ENCODE measurements at places on chromosomes 13 and 19.

DNA sequence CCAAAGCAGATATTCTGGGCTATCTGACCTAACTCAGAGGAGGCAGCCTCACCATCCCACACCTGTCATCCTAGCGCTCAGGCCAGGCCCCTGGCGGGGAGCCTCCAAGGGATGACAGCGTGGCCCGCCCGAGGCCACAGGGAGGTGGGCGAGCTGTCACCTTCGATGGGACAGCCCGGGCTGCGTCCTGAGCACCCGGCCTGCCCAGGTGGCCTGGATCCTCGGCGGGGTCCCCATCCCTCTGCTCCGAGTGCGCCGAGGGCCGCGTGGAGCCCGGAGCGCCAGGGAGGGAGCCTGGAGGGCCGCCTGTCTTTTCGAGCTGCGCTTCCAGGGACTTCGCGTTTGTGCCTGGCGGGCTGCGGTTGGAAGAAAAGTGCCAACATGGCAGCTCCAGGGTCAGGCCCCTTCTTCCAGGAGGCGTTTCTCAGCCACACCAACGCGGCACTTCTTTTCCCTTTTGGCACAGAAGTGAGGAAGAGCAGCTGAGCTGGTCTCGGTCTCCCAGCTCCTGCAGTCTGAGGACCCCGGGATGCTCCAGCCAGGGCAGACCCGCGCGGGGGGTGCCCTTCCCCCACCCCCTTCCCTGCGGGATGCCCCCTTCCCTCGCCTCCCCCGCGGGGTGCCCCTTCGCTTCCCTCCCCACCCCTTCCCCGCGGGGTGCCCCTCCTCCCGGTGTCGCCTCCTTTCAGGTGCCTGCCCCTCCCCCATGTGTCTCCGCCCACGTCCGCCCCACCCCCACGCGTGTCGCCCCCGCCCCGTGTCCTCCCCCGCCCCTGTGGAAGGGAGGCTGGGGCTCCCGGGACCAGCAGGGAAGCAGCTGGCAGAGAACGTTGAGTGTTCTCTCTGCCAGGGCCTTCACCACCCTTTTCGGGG lies 42.3 kb downstream of the GJA3 start:
- DNase-seq = no peak

GRCh38 chr13:68185444-68186141 lies 955.5 kb upstream of the PCDH9 start:
- no peak for DNase-seq

DNA sequence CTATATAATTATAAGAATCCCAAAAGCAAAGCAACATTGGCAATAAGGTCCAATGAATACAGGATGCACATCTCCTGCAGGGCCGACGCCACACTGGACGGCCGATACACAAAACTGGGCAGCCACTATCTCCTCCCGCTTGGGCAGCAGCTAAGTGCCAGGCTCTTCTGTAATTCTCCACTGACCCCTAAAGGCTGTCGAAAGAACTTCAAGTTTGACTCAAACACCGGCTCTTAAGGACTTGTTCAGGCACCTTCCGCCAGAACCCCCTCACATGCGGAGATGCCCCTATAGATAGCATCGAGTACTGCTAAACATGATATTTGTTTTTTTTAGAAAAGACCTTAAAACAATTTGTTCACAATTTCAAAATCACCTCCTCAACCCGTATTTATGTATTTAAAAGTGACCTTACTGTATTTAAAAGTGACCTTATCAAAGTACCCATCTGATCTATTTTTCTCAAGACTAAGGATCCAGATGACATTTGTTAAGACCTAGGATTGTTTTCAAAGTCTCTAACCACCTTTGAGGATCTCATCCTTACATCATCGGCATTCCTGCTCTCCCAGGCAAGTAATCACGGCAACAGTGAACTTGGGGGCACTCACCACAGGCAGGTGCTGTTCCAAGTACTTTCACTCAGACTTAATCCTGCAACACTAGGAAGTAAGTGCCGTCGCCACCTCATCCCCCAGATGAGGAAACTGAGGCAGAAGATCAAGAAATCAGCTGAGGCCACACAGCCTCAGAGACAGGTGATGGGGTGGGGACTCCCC lies 77.8 kb downstream of the TUBGCP3 start:
- peak; percentile 30 for DNase-seq

- DNase-seq = no peak
Observed at GRCh38 chr13:102869948-102870676, 24.3 kb downstream of the ERCC5 start.

DNA sequence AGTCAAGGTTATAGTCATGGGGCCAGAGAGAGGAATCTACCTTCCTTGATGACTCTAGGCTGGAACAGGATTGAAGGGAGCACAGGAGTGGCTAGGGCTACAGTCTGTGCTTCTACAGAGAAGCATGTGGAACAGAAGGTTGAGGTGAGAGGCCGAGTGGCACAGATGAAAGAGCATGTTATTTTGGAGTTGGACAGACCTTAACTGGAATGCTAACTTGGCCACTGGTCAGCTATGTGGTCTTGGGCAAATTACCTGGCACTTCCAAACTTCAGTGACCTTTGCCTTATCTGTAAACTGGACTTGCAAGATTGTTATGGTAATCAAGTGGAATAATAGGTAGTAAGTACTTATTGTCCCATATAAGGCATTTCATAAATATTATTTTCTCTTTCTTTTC lies 252.7 kb downstream of the KCNRG start:
- DNase-seq = no peak

- DNase-seq = no peak
Observed at GRCh38 chr19:2112516-2113320, 16.0 kb downstream of the IZUMO4 start.

DNA sequence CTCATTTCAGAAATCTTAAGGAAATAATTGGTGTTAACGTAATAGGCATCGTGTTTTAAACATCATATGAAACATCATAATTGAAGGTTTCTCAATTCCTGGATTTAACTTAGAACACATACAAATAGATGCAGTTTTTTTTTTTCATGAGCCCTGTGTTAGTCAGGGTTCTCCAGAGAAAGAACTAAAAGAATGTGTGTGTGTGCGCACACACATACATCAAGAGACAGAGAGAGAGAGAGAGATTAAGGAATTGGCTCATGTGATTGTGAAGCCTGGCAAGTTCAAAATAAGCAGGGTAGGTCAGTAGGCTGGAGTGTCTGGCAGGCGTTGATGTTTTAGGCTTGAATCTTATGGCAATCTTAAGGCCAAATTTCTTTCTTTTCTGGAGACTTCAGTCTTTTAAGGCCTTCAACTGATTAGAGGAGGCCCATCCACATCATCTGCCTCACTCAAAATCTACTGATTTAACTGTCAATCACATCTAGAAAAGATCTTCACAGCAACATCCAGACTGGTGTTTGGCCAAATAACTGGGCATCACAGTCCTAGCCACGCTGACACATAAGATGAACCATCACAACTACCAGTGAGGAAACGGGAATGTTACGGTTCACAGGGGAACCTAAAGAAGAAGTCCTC lies 25.2 kb downstream of the SPATA13 start:
- no peak for DNase-seq

DNA sequence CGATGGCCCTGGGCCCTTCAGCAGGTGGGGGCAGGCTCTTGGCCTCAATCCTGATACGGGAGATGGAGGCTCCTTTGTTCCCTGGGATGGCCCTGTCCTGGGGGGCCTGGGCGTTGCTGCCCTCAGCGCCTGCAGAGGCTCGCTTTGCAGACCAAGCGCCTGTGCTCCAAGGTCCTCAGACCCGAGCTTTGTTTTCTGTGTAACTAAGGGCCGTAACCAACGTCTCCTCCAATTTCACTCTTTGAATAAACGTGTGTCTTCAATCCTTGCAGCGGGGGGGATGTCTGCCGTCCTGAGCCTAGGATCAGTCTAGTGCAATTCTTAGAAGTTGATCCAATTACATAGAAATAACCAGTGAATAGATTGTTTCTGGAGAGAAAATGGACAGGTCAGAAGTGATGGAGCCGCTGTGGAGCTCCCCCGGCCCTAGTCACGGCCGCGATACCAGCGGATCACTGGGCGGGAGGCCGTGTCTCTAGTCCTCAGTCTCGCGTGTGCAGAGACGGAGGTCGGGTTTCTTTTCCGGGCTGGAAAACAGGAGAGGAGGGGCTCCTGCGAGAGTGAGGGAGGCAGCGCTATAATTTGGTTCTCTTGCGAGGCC lies 5.3 kb downstream of the PTBP1 start:
- DNase-seq = no peak

DNA sequence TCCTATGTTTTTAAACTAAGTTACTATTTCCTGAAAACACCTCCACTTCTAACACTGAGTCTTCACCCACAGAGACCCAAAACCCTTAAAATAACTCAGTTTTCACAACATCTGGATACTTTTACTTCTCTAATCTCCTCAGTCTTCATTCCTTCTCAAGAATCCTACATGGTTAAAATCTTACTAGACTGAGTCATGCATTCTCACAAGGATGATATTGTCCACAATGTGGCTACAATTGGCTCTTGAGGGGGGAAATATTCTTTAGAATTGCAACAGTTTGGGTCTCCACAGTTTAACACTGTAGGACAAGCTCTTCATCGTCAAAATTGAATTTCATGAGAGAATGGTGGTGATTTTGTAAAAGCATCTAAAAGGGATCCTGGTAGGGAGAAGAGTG lies 397.1 kb downstream of the SLITRK5 start:
- DNase-seq = no peak

- no peak for DNase-seq
Observed at GRCh38 chr13:31545616-31546015, 193.7 kb upstream of the RXFP2 start.

DNA sequence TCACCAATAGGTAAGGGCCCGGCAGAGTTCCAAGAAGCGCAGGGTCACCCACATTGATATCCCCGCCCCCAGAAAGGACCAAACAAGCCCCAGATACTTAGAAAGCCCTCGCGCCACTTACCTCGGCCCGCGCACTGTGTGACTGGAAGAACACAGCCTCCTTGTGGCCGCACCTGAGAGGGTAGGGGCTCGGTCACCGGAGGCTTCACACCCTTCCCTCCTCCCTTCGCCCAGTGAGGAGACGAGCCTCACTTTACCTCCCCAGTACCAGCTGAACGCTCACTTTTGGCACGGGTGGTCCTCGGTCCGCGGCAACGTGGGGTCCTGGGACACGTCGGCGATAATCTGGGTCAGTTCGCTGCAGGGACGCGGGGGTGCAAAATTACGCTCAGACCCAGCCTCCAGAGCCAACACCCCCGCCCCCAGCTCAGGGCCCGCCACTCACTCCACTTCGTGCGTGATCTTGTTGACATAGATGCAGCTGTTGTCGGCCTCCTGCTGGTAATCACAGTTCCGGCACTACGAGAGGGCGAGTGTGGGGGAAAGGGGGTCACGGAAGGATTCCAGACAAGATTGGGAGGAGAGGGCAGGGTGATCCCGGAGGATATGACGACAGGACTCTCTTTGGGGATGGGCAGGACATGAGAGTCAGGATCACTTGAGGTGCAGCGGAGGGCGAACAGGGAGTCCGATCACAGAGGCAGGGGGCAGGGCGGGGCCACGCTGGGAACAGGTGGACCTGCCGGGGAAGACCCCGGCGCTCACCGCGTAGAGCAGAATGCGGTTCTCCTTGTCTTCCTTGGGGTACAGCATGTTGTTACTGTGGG lies 568 bp downstream of the POLR2I start:
- DNase-seq = no peak

- no peak for DNase-seq
Observed at GRCh38 chr13:38814331-38814730, 127.5 kb downstream of the FREM2 start.

DNA sequence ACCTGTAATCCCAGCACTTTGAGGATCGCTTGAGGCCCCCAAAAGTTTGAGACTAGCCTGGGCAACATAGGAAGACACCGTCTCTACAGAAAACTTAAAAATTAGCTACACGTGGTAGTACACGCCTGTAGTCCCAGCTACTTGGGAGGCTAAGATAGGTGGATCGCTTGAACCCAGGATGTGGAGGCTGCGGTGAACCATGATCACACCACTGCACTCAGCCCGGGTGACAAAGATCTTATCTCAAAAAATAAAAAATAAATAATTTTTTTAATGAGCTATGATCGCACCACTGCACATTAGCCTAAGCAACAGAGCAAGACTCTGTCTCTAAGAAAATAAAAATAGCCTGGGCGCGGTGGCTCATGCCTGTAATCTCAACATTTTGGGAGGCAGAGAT lies 6.6 kb downstream of the RCBTB2 start:
- DNase-seq = no peak

GRCh38 chr13:30593001-30593400 lies 24.7 kb upstream of the USPL1 start:
- DNase-seq = no peak

DNA sequence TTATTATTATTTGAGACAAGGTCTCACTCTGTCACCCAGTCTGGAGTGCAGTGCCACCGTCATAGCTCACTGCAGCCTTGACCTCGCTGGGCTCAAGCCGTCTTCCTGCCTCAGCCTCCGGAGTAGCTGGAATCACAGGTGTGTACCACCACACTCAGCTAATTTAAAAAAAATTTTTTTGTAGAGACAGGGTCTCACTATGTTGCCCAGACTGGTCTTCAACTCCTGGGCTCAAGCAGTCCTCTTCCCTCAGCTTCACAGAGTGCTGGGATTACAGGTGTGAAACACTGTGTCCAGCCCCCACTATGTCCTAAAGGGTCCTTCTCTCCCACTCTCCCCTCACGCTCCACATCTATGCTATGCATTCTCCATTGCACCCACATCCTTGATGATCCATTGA lies 9.1 kb upstream of the TLE2 start:
- no peak for DNase-seq

DNA sequence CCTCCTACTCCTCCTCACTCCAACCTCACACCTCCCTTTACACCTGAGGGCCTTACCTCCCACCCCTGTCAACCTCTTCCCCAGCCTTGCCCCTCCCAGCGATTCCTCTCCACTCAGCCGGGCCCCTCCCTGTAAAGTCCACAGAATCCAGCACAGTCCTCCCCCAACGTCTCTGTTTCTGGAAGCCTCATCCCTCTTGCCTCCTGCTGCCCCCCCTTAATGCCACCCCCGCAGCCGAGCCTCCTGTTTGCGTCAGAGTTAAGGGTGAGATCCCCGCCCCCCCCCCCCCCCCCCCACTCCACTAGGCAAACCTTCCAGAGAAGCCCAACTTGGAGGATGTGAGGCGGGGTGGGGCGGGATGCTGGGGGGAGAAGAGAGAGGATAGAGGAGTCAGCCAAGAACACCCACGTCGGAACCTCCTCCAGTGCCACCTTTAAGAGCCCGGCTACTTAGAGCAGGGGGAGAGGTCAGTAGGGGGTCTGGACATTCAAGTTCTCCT lies 2.1 kb downstream of the UNC13A start:
- DNase-seq = no peak

- DNase-seq = no peak
Observed at GRCh38 chr13:36555151-36555986, 118.5 kb upstream of the SERTM1 start.

DNA sequence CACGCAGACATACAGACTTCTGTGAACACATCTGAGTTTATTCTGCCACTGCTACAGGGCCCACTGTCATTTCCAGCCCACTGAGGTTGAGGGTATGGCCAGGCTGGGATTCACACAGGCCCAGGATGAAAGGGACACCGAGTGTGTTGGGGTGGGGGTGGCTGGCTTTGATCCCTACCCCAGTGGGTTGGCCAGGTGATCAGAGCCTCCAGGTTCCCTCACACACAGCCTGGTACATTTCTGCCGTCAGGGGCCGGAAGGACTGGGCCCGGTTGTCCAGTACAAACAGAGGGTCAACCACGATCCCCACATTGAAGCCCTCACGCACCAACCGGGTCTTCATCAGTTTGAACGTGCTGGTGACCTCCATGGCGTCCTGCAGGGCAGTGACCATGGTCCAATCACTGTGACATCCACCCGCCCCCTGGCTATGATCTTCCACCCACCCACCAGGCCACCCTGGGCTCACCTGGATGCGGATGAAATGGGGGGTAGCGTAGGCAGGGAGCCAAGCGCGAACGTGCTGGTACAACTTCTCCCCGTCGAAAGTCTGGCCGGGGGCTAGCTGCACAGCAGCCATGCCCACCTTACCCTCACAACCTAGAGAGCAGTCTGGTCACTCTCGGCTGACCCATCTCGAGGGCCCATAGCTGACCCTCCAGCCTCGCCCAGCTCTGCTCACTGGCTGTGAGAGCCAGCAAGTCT lies 13.3 kb downstream of the SLC27A5 start:
- DNase-seq = no peak
